ENCODE measurements at places on chromosomes 6 and 20.
A peak's percentile ranks its signal among the peaks of the same experiment; 100 is the strongest.

DNA sequence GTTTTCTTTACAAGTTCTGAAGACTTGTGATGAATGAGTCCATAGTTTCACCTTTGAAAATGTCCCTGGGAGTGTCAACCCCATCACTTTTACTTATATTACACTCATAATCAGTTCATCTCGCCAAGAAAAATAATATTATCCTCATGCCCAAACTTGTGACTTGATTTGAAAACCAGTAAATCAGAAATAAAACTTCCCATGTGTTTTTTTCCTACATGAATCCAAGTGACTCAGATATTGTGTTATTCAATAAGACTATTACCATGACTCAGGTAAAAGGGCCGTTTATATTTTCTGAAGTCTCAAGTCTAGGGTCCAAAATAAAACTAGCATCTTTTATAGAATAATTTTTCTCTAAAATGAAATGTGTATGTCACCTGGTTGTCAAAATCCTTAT lies 15.8 kb upstream of the CYP24A1 start:
- no peak for DNase-seq

DNA sequence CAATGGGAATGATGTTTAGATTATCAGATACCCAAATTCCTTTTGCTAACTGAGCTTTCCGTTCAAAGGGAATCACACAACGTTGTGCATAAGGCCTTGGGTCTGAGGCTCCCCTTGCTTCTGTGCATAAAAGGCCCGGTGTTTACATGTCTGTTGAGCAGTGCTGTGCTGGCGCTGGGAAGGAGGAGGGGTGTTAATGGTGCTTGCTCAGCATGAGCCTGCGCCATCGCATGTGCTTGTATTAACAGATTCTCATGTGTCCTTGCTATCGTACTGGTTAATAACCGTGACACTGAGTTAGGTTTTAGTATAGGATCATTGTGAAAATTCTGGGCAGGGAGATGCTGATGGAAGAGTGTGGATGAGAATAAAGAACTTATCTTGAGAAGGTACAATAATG lies 62.3 kb upstream of the TRAF3IP2 start:
- DNase-seq = no peak

DNA sequence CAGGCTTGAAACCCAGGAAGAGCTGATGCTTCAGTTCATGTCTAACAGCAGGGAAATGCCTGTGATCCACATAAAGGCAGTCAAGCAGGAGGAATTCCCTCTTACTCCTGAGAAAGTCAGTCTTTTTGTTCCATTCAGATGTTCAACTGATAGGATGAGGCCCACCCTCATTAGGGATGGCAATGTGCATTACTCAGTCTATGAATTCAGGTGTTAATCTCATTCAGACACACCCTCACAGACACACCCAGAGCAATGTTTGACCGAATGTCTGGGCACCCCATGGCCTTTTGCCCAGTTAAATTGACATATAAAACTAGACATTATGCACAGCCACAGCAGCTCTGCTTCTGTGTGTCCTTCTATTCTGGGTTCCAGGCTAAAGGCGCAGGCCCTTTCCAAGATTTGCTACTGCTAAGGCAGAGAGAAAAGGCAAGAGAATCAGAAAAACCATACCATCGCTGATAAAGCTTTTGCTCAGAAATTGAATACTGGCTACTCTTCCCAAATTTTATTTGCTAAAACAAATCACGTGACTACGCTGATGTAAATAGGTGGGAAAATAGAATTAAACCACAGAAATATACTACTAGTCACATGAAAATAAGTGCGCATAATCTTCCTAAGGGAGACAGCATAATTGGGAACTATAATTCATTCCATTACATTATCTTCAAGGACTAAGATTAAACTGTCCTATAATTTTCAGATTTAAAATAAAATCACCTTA lies 625.0 kb upstream of the MAN1A1 start:
- no peak for DNase-seq

GRCh38 chr20:2874456-2874855 lies 1.2 kb downstream of the PTPRA start:
- no peak for DNase-seq

GRCh38 chr6:157533048-157533871 lies 152.3 kb downstream of the ZDHHC14 start:
- DNase-seq = no peak

DNA sequence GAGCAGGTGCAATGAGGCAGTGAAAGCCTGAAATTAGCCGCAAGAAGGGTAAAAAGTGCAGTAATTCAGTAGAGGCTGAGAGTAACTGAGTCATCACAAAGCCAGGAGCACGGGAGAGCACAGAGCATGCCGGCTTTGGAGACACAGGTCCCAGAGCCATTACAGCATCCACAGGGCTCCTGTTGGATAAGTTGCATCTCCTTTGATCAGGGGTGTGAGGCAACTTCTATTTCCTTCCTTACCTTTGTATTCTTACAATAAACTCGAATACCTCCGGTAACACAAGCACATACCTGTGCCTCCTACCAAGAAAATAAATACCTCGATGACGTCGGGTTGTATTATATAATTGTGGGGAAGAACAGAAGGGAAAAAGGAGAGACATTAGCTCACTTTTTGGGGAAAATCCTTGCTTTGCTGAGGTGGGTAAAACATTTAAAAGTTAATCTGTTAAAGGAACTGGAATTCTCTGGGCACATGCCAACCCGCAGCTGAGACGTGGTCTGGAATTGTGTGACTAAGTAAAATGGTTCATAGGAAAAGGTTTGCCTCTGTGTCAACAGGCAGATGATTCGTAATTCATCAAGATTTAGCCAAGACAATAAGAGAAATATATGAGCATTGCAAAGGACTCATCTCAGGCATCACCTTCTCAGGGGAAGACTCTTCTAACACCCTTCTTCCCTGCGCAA lies 360.7 kb upstream of the ZFP64 start:
- peak; percentile 10 for DNase-seq

DNA sequence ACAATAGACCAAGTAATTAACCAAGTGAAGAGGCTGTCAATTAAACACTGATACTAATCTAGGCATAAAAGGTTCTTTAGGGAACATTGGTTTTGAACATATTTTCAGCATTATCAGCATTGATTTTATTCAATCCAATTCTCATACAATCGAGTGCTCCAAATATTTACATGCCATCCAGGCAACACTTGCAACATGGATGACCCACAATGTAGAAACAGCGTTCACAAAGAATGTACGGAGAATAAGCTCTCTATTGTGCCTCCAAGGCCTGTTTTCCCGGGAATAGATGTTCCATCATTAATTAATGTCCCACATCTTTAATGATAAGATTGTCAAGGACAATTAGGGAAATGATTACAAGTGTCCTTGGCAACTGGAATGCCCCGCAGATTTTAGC lies 117.4 kb downstream of the RFX6 start:
- no peak for DNase-seq

- no peak for DNase-seq
Observed at GRCh38 chr20:30892541-30893345, 364.7 kb upstream of the DEFB115 start.

DNA sequence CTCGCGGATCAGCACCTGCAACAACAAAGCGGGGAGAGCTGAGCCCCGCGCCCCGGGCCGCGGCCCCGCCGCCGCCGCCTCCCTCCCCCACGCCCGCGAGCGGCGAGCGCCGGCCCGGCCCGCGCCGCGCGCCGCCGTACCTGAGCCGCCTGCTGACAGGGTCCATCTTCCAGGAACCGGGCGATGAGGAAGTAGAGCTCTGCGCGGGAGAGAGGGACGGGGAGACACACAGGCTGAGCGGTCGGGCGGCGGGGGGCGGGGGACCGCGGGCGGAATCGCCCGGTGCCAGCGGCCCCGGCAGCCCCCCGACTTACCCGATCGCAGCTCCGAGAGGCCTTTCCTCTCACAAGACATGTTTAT lies 359 bp downstream of the PHIP start:
- DNase-seq = peak; percentile 57

DNA sequence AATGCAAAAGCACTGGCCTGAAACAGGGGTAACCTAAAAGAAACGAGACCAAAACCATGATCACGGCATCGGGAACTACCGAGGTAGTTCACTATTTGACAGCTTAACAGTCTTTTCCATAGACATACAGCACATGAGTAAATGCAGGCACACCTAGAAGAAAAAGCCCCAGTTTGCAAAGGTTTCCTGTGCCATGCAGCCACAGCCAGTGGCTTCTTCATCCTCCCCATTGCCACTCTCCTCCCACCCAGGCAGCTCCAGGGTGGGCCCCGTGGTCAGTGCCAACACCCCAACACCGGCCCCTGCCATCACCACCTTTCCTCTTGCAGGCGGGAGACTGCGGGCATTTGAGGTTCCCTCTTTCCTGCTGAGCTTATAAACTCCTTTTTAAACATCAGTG lies 115.4 kb downstream of the SLC23A2 start:
- DNase-seq = no peak

GRCh38 chr20:5222919-5223634 lies 93.7 kb downstream of the PROKR2 start:
- DNase-seq = peak; percentile 70

GRCh38 chr20:50272030-50272723 lies 81.5 kb downstream of the CEBPB start:
- DNase-seq = no peak

DNA sequence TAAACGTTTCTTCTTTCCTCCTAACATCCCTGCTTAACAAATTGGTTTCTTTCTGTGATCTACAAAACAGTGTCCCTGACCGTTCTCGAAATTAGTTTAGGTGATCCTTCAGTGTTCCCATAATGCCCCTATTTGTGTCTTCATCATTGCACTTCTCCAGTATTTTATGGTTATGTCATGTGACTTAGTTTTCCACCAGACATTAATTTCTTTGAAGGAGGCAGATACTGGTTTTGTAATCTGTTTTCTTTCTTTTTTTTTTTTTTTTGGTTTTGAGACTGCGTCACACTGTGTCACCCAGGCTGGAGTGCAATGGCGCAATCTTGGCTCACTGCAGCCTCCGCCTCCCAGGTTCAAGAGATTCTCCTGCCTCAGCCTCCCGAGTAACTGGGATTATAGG lies 49.2 kb downstream of the FAM217A start:
- no peak for DNase-seq

GRCh38 chr6:100271202-100271601 lies 193.5 kb downstream of the SIM1 start:
- no peak for DNase-seq

- no peak for DNase-seq
Observed at GRCh38 chr20:57374931-57375651, 16.1 kb upstream of the RBM38 start.

DNA sequence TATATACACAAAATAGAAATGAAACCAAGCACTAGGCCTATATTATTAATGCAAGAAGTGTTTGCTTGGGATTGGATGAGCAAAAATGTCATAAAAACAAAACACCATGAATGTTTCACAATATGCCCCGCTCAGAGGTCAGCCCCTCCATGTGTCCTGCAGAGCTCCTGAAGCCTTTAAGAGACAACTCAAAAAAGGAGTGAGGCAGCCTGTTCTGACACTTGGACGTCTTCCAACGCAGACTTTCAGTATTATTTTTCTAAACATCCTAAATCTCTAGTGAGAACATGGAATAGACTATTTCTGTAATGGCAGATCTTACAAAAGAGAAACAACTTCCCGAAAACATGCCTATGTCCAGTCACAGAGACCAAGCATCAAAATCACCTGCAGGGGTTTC lies 322.6 kb downstream of the PRKN start:
- no peak for DNase-seq

GRCh38 chr20:36086767-36087166 lies 67.8 kb upstream of the EPB41L1 start:
- DNase-seq = no peak

- DNase-seq = peak; percentile 90
Observed at GRCh38 chr6:143510991-143511891, at the start of gene FUCA2. Gene FUCA2, minus strand, starts transcription at chr6:143511720. Its CDS starts 86 bp downstream, at chr6:143511634.

- DNase-seq = peak; percentile 32
Observed at GRCh38 chr20:23782366-23782983, 31.7 kb upstream of the CST1 start.

GRCh38 chr20:444862-445426 lies 17.4 kb downstream of the TBC1D20 start:
- no peak for DNase-seq

GRCh38 chr20:1085492-1086276 lies 32.7 kb upstream of the PSMF1 start:
- no peak for DNase-seq

- no peak for DNase-seq
Observed at GRCh38 chr20:4192378-4193068, 177.2 kb upstream of the RNF24 start.

- no peak for DNase-seq
Observed at GRCh38 chr6:30757261-30757904, 13.0 kb upstream of the IER3 start.

GRCh38 chr6:125574604-125575003 lies 174.8 kb upstream of the HEY2 start:
- DNase-seq = no peak

DNA sequence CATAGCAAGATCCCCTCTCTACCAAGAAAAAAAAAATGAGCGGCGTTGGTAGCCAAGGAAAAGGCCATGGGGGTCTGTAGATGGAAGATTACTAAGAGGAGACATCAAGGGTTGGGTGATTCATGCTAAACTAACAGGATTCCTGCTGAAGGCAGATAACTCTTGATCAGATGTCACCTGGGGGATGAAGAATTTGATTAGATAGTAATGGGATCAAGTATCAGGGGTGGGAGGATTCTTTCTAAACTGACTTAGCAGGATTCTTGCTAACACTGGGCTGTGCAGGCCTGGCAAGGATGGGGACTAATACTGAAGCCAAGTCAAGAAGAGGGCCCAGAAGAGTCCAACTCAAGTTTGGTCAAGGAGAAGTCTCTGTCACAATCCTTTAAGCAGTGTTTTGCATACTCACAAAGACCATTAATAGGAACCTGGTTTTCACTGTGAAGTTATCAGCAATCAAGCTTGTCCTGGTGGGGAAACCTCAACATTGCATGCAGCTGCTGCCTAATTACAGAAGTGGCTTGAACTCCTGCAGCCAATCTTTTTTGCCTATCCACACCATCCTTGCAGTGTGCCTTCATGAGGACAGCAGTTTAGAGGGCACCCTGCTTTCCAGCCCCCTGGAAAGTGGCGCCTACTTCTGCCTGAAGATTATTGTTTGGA lies 61.3 kb downstream of the ANKRD6 start:
- no peak for DNase-seq

GRCh38 chr6:57102976-57103375 lies 13.0 kb downstream of the ZNF451 start:
- DNase-seq = no peak

DNA sequence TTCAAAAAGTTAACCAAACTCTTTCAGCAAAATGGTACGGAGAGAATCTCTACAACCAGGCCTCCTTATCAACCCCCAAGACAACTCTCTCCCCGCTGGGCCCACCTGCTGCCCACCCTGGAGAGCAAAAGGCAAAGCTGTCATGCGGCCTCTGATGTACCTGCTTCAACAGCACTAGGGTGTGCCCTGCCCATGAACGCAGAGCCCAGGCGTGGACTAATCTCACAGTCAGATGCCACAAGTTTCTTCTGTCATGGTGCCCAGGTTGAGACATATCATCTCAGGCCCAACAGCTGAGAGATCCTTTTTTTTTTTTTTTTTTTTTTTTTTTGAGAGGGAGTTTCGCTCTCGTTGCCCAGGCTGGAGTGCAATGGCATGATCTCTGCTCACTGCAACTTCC lies 26.3 kb downstream of the SLC2A4RG start:
- DNase-seq = no peak

Measured in AG08396 (cell line).